Activated T-cell treated with anti-CD3 and anti-CD28 coated beads, Interleukin-2, amount 50 U/mL, for 1 hour (primary cell): ENCODE measurements at places on chromosomes 11 and 22.

DNA sequence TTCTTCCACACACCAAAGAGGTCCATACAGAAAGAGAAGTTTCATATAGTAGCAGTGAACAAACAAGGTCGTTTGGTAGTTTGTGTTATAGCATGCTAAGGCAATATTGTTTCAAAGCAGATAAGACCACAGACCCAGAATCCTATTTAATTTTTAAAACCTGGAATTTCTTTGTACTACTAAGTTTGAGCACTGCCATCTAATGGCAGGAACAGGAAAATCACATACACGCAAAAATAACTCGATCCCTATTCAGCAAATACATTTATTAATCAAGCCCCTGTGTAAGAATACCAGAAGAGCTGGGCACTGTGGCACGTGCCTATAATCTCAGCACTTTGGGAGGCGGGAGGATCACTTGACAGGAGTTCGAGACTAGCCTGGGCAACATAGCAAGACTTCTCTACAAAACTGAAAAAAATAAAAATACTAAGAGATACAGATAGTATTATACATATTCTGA lies 2.9 kb upstream of the BTBD10 start:
- DNase-seq, result no peak

DNA sequence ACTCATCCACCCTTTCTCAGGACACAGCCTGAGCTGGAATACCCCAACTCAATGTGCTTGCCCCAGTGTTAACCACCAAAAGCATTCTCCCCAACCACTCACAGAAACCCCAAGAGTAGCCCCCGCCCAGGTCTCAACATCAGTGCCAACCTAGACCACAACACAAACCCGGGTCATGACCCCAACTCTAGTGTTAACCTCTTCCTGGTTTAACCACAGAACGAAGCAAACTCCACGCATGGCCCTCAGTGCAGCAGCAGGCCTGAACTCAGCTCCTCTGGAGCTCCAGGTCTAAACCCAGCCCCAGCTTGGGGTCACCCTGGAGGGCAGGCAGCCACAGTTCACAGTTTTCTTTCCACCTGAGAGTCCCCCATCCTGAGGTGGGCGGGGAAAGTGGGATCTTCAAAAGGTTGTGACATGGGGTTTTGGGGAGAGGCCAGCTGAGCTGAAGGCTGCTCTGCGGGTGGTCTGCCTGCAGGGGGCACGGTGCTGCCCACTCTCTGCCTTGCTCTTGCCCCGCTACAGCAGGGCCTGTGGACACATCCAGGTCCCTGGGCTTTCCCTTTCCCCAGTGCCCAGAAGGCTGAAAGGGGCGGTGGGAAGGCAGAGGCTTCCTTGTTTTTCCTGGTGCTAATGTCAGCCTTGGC lies 37.9 kb downstream of the NECTIN1 start:
- no peak for DNase-seq

DNA sequence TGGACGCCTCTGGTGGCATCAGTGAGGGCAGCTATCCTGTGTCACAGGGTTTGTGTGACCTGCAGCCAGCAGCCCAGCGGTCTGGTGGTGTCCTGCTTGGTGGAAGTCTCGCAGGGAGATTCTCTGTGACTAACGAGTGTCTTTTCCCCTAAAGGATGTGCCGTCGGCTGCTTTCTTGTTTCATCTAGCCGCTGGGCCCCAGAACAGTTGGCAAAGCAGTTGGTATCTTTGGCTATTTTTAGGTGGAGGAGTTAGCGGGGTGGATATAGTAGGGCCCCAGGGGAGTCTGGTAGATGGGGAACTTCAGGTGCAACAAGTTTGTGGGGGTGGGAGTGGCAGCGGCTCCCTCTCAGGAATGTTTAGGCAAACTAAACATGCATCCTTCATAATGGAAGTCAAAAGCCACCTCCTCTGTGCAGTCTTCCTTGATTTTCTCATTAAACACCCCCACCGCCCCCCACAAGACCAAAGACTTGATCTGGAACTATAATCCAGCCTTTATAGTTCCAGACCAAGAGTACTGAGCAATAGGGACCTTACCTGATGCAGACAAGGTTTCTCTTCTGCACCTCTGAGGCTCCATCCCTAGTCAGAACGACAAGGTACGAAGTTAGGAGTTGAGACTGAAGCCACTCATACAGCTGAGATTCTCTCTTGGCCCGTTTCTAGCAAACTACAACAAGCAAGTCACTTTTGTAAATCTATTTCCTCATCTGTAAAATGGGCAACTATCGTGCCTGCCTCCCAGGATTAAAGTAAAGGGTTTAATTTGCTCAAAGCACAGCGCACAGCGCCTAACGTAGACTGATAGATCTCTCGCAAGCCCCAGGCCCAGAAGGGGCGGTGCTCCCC lies 1.1 kb upstream of the PELI3 start:
- DNase-seq, result no peak

DNA sequence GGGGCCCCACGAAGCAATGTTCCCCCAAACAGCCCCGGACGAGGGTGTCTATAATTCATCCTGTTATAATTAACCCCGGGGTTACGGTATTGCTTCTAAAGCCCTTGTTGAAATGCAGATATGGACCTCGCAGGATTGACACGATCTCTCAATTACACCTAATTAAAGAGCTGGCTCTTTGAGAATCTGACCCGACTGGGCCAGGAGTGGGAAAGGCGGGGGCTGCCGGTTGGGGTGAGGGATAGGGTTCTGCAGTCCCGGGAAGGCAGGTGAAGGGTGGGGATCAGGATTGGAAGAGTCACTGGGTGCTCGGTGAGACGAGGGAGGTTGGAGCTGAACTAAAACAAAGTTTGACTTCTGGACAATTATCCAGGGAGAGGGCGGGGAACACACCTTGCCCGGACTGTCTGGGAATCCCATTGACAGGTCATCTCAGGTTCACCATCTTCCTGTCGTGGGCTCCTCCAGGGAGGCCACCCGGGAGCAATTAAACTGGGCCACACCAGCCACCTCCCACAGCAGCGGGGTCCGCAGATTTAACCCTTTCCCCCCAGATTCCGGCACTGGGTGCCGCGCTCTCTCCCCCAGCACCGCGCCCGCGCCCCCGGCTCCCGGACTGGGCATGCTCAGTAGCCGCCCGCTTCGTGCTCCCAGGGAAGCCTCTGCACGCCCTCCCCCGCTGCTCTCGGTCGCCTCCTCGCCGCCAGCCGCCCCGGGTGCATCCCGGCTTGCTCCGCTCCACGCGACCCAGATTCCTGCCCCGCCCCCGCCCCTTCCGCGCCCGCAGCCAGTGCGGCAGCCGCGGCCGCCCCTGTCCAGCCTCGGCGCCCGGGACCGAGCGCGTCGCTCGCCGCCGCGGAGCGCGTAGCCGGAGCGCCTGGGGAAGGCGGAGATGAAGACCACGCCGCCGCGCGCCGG lies at the start of gene ELMOD1:
ELMOD1 (plus strand) TSS at position 688 of the 918 bp plus-strand sequence. CDS start 27,043 bp downstream, outside the sequence.
- DNase-seq, result peak; percentile 31

DNA sequence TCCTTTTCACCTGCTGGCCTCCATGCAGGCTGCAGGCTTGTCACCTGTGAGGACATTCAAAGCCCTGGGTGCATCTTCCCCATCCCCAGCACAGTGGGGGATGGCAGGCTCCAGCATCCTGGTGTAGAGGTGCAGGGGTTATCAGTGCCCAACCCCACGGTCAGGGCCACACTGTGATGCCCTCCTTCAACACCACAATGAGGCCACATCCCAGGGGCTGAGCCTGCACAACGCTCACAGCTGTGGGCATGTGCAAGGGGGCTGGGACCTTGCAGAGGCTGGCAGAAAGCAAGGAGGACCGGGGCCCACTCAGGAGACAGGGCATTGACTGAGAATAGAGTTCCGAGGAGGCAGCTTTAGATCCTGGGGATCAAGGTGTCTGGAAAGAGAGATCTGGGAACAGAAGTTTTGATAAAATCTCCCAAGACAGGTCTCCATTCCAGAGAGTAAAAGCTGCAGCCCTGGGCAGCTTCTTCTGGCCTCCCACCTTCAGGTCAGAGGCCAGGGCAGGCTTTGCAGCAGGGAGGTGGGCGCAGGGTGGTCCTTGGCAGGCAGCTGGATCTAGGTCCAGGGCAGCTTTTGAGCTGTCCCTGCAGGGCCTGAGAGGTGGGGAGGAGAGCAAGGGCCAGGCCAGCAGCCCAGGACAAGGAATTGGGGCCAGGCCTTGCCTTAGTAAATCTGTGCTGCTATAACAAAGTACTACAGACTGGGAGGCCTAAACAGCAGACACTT lies 250.8 kb upstream of the B3GAT1 start:
- DNase-seq, result no peak

GRCh38 chr11:61814247-61814957 lies 2.4 kb downstream of the FADS1 start:
- DNase-seq, result no peak

DNA sequence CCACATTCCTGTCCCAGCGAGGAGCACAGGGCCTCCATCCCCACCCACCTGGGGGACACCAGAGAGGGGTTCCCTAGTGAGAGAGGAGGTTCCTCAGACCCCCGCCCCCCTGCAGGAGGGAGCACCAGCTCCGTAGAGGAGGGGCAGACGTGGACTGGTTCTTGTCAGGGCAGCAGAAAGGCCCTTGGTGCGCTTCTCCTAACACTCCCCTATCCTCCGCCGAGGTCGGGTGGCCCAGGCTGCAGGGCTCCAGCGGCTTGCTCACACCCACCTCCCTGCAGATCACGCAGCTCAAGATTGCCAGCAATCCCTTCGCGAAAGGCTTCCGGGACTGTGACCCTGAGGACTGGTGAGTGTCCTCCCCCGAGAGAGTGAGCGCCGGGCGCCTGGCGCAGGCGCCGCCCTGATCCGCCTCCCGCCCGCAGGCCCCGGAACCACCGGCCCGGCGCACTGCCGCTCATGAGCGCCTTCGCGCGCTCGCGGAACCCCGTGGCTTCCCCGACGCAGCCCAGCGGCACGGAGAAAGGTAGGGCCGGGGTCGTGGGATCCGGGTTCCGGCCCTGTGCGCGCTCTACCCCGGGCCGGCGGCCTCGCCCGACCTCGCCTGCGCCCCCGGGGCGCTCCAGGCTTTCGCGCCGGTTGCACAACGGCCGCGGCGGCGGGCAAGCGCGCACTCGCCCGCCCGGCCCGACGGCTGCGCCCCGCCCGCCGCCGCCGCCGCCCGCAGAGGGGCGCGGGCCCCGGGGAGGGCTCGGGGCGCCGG lies 5.1 kb downstream of the TBX1 start:
- DNase-seq, result peak; percentile 44

- DNase-seq, result no peak
Measured at GRCh38 chr22:17783312-17783711, 9.0 kb upstream of the BID start.

DNA sequence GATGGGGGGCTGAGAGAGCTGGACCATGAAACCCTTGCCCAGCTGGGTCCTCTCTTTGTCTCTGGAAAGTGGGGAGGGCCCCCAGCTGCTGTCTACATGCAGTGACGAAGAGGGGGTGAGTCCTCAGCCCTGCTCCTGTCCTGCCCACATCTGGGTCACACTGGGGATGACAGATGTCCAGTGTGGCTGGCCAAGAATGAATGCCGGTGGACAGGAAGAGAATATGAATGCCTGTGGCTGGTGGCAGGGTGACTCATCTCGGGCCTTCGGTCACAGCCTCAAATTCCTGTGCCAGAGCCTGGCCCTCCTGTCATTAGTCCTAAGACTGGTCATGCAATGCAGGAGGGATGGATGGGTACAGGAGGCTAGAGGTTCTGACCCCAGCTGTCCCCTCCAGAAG lies 2.2 kb upstream of the PNPLA3 start:
- no peak for DNase-seq

- no peak for DNase-seq
Measured at GRCh38 chr11:5345831-5346230, 2.5 kb upstream of the OR51B5 start.

- no peak for DNase-seq
Measured at GRCh38 chr11:10441652-10442503, 13.2 kb upstream of the AMPD3 start.

DNA sequence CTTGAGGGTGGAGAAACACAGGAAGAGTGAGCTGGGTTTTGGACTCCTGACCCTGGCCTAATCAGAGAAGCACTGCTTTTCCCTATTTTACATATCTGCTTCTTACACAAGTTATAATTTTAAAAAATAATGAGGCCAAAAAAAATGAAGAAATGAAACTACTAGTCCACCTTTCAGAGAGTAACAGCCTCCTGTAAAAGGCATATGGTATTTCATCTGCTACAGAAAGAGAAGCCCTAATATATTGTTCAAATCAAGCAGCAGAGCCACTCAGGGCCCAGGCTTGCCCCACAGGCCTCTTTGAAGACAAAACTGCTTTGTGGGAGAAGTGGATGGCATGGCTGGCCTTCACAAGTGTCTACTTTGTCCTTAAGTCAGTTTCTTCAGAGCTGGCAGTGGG lies 10.0 kb downstream of the DIXDC1 start:
- DNase-seq, result no peak

DNA sequence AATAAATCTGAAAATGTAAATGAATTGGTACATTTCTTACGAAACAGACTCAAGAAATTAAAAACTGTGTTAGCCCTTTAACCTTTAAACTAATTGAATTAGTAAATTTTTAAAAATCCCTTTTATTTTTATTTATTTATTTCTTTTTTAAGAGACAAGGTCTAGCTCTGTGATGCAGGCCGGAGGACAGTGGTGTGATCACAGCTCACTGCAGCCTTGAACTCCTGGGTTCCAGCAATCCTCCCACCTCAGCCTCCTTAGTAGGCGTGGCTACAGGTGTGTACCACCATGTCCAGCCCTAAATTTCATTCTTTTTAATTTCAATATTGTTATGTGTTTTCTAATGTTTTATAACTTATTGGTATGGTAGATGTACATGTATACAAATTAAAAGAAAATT lies 72.6 kb downstream of the MYEOV start:
- no peak for DNase-seq

- DNase-seq, result peak; percentile 72
Measured at GRCh38 chr11:62025487-62026105, 58.2 kb upstream of the FTH1 start.

DNA sequence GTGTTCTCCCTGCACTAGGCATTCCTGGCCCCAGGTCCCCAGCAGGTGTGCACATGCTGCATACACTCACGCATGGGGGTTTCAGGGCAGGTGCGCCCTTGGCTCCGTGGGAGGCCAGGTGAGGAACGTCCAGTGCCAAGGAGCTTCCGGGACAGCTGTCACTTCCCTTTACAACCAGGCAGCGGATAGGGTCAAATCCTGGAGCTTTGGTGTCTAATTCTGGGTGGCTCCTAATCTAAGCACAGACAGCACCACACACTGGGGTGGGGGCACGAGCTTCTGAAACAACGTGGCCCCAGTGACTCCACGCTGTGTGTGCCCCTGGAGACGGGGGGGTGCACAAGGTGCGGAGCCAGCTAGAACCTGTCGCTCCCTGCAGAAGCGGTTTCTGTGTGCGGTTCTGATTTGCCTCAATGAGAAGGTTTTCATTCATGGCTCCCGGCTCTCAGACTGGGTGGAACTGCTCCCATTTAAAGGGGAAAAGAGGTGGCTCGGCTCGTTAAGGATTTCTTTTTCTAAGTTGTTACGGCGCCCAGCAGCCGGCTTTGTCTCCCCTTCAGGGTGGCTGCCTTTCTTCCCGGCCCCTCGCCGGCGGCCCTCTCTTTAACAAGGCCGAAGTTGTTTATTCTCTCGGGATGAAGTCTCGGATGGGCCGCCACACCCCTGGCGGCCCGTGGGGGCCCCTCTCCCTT lies 5.0 kb downstream of the CCND1 start:
- no peak for DNase-seq

- DNase-seq, result no peak
Measured at GRCh38 chr11:129598378-129598777, 217.3 kb upstream of the TMEM45B start.
